Stimulated activated CD4-positive, alpha-beta T cell treated with anti-CD3 and anti-CD28 coated beads, TNF-alpha, amount 100 ng/mL, for 24 hours (primary cell): ENCODE measurements at places on chromosomes 12 and 14.

DNA sequence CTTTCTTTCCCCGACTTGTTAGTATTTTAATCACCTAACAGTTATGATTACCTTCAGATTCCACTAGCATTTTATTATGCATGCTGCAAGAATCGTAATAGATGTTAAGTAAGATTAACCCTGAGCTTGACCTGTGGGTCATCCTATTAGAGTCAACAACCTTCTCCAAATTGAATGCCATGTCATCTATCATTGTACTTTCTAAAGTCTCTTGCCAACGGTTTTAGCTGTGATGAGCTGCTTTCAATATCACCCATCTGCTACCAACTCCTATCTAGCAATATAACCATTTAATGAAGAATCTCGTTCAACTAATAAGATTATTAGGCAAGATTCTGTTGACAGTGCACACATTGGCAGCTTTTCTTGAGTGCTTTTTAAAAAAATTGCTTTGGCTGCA lies 33.7 kb downstream of the DACT1 start:
- no peak for DNase-seq

- no peak for DNase-seq
Observed at GRCh38 chr14:21703357-21704326, 30.0 kb upstream of the OR4E1 start.

GRCh38 chr12:104306376-104306775 lies 2.8 kb downstream of the EID3 start:
- no peak for DNase-seq

- no peak for DNase-seq
Observed at GRCh38 chr12:123057513-123058265, 77.2 kb downstream of the ARL6IP4 start.

DNA sequence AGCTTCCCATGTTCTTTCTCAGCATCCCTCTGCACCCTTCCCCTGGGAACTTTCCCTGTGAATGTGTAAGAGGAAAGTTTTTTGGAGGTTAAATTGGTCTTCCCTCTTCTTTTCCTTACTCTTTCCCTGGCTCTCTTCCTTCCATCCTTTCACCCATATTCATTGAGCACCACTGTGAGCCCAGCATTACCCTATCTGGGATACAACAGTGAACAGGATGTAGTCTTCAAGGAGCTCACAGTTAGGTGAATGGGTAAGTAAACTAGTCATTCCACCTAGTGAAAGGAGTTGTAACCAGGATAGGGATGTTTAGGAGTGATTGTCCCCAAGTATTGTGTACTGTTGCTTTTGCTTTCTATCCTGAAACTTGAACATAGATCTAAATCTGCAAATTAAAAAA lies 123.8 kb downstream of the MYRFL start:
- no peak for DNase-seq

DNA sequence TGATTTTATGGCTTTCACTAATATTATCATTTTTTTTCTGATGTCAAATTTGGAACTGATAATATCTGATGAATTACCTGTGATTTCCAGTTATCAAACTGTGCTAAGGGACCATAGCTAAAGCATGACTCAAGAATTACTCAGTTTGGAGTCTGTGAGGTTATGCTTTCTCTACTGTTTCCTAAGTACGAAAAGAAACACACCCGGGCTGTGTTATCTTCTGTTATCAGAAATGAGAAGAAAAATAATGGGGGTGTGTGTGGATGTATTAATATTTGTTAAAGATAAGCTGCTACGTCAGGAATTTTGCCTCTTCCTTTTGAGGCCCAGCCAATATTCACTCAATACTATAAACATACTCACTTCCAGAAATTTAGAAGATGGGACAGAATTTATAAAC lies 1401.9 kb upstream of the FLRT2 start:
- no peak for DNase-seq
